ENCODE measurements at places on chromosomes 16 and 17.

DNA sequence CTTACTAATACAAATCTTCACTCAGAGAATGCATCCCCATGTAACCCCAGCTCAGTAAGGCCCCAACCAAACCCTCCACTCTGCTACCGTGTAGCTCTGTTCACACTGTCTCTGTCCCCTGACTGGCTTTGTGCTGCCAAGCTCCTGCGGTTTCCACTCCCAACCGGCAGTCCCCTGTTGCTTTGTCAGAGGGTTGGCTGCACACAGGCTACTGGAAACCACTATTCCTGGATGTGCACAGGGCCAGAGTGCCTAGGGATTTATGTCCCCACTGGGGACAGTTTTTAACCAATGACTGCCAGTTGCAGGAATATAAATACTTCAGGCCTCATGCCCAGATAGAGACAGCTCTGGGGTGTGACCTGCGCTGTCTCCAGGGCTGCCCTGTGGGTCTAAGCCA, 157.1 kb upstream of the C16orf82 start:
- DNase-seq = no peak

- DNase-seq = no peak
These were observed 225.6 kb upstream of the HSBP1 start for GRCh38 chr16:83581994-83582747.

DNA sequence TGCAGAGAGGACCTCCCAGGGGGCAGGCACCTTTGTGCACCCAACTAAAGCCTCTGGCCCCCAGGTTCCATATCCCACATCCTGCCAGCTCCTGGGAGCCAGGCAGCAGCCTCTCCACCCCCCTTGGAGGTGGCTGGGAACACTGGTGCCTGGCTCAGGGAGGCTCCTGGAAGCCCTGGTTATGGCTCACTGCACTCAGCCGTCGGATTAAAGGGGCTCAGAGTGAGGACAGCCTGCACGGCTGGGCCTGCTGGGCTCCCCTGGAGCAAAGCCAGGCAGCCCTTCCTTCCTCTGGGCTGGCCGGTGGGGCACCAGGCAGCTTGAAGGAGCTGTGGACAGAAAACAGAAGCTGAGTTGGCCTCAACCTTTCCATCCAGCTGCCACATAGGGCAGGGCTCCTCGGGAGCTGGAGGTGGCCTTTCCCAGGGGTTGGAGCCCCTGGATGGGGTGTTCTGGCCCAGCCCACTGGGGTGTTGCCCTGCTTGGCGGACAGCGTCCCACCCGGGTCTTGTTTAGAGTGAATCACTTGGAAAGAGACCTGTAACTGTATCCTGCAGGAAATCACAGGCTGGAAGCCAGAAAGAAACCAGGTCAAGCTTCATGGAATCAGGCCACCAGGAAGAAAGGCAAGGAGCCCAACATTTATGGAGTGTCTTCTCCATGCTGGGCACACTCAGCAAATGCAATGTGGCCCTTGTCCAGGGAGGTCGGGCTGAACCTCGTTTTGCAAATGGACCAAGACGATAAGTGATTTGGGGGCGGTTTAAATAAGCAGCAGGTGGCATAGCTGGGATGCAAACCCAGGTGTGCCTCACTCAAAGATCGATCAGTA, 253.3 kb downstream of the SOX9 start:
- DNase-seq = no peak

GRCh38 chr16:81378049-81378448, 63.3 kb downstream of the GAN start:
- DNase-seq = no peak

DNA sequence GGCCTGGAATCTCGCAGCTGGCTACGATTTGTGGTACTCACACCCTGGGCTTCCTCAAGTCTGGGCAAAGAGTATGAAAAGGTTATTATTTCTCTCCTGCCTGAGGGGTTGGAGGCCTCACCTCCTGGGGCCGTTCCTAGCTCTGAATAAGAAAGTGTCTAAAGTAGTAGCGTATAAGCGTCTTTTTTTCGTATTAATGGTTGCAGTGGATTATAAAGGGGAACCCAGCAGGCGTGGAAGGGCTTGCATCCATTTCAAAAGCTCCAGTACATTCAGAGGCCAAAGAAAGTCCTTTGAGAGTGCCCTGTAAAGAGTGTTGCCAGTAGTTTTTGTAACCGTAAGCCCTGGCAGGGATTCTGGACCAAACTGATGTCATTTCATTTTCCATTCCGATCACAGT, 72.2 kb upstream of the MPHOSPH6 start:
- DNase-seq = no peak

- DNase-seq = no peak
These were observed 67.1 kb upstream of the NLK start for GRCh38 chr17:27975146-27976011.

DNA sequence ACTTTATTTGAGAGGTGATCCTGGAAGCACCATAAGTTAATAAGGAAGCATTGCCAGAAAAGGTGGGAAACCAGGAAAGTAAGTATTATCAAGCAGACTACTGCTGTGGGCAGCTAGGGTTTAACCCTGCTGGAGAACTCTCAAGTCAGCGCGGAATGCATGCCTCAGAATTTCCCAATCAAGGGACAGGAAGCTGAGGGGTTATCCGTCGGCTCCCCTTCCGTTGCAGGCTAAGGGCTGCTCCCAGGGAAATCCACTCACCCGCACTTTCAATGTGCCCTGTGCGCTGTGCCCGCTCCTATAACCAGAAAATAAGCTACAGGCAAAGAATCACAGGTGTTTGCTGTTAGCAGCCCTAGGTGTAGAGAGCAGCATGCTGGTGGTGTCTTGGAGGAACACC, 138.5 kb upstream of the CACNG3 start:
- no peak for DNase-seq

DNA sequence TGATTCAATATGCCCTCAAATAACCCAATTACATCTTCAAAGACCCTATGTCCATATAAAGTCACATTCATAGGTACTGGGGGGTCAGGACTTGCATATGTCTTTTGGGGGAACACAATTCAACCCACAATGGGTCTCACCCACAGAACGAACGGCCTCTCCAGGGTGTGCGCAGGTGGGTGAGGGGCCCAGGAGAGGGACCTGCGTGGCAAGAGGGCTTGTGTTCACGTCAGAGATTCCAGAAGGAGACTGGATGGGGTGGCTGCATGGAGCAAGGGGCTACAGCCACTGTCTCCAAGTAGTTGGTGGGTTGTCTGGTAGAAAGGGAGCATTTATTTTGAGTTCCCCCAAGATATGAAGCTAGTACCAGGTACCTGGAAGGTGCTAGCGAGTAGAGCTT, 212.2 kb downstream of the SEC14L1 start:
- DNase-seq = no peak

- DNase-seq = no peak
These were observed 16.0 kb upstream of the LHX1 start for GRCh38 chr17:36921095-36921851.

GRCh38 chr17:77558846-77559626, 399.5 kb upstream of the TNRC6C start:
- DNase-seq = no peak

DNA sequence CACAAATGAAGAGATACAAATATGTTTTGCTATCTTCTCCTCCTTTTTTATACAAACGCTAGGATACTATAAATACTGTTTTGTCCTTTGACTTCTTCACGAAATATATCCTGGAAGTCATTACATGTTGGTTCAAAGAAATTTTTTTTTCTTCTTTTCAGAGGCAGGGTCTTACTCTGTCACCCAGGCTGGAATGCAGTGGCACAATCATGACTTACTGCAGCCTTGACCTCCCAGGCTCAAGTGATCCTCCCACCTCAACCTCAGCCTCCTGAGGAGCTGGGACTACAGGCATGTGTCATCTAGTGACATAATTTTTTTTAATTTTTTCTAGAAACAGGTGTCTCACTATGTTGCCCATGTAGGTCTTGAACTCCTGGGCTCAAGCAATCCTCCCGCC, 16.1 kb downstream of the CMC2 start:
- no peak for DNase-seq

GRCh38 chr17:59746849-59747445, 39.5 kb downstream of the VMP1 start:
- DNase-seq = no peak

GRCh38 chr17:1492249-1493206, at the start of gene MYO1C:
Gene MYO1C (minus strand): TSS chr17:1492686. CDS start chr17:1492487, 199 bp downstream.
- DNase-seq = no peak

DNA sequence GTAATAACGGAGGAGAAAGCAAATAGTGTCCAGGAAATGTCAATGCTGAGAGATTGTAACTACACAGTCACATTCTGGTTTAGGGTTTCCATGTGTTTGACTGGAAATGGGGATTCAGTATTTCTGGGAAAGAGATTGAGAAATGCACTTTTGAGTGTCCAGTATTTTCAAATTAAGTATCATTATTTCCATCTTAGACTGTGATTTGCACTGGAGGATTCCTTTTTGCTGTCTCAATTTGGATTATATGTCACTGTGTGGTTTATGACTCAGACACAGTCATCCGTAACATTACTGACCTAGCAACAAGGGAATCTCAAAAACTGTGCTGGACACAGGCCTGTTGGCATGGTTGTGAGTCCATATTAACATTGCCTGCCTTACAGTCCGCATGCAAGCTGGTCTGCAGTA, 681.4 kb downstream of the CDH11 start:
- no peak for DNase-seq

GRCh38 chr16:87895641-87896141, 26.4 kb upstream of the SLC7A5 start:
- peak; percentile 35 for DNase-seq

- DNase-seq = no peak
These were observed 9.7 kb downstream of the RHBDL3 start for GRCh38 chr17:32275060-32276042.

- no peak for DNase-seq
These were observed 102.7 kb upstream of the HLF start for GRCh38 chr17:55161935-55162555.

- DNase-seq = peak; percentile 77
These were observed 24.3 kb upstream of the ZNF750 start for GRCh38 chr17:82863941-82864712.

DNA sequence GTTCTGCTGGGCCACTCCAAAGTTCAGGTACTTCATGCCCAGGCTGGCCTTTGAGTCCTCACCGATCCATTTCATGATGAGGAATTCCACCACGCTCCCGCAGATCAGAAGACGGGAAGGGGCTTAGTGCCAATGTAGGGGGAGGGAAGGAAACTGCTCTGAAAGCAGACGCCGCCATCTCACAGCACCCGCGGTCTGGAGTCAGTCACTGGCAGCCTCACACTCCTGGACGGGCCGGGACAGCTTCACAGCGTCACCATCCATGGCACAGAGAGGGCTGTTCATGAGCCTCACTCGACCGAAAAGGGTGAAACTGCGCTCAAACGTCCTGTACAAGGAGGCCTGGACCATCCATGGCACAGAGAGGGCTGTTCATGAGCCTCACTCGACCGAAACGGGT, 62.0 kb downstream of the RPH3AL start:
- no peak for DNase-seq

- DNase-seq = no peak
These were observed 50.0 kb downstream of the NUP93 start for GRCh38 chr16:56779906-56780305.

DNA sequence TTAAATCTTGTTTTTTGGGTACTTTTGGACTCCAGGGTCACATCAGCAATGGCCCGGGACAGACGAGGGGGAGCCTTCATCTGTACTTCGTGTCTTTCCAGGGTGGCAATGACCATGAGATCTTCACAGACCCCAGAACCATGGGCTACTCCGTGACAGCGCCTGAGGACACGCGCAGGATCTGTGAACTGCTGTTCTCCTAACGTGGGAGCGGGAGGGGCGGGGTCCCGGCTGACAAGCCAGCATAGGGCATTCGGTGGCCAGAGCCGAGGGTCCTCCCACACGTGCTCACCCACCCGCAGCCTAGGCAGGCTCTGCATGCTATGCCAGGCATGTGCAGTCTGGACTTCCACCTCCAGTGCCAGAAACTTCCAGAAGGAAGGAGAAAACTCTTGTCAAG, 21.2 kb downstream of the CARHSP1 start:
- no peak for DNase-seq

DNA sequence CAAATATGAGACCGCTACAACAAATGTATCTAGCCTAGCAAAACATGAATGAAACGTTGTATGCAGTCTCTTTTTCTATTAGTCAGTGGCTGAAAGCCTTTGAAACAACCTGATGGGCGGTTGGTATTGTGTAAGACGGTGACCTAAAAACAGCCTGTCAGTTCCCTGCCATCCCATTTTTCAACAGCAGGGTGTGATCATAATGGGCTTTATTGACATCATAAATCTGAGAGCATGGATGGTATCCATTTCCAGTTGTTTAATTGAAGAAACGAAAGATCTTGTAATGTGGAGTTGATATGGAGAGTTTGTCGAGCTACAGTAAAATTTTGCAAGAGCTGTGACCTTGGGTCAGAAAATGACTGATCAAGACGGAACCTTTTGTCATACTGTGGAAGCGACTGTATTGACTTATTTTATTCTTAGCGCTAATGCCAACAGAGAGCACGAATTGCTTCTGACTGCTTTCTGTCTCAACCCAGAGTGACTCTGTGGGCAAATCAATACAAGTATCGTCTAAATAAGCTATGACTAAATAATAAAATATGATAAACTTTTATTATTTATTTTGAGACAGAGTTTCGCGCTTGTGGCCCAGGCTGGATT, 12.3 kb upstream of the MEIOB start:
- DNase-seq = no peak

DNA sequence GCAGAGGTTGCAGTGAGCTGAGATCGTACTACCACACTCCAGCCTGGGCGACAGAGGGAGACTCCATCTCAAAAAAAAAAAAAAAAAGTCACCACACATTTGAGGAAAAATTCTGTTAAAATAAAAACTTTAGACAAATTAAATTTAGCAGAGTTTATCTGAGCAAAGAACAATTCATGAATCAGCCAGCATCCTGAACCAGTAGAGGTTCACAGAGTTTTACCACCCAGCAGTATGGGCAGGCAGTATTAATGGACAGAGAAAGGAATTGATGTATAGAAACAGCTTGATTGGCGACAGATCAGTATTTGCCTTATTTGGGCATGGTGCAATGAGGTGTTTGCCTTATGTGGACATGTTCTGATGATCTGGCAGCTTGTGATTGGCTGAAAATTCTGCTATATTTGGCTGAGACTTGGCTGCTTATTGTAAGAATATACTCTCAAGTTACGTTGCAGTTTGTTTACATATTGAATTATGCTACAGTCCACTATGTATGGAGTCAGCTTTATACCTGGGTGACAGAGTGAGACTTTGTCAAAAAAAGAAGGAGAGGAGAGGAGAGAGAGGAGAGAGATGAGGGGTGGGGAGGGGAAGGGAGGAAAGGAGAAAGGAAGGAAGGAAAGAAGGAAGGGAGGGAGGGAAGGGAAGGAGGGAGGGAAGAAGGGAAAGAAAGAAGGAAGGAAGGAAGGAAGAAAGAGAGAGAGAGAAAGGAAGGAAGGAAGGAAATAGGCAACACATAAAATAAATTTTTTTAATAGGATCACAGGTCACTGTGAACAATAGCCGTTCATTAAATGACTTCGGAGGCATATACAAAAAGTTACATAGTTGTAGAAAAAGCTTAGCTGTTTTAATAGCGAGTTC, 14.6 kb downstream of the ABCC3 start:
- DNase-seq = no peak

DNA sequence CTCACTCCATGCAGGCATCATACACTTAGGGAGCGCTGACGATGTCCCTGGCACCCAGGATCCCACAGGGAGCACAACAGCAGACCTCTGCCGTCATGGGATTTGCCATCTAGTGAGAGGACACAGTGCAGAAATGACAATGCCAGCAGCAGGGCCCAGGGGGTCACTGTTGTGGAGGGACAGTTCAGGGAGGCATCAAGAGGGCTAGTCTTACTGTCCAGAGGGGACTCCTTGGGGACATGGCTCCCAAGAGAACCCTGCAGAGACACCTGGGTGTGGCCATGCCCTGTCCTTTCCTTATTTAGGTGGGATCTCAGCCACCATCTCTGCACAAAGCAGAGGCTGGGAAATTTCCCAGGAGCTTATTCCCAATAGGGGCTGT, 73.7 kb downstream of the CRISPLD2 start:
- no peak for DNase-seq

Data from stimulated activated CD4-positive, alpha-beta T cell treated with anti-CD3 and anti-CD28 coated beads, TNF-alpha, amount 100 ng/mL, for 1 hour (primary cell).